ENCODE measurements at places on chromosomes 2 and 18.

GRCh38 chr2:134262684-134263083 lies 8.8 kb downstream of the MGAT5 start:
- no peak for DNase-seq

- no peak for DNase-seq
Measured at GRCh38 chr2:146634230-146635097, 1210.4 kb upstream of the ACVR2A start.

DNA sequence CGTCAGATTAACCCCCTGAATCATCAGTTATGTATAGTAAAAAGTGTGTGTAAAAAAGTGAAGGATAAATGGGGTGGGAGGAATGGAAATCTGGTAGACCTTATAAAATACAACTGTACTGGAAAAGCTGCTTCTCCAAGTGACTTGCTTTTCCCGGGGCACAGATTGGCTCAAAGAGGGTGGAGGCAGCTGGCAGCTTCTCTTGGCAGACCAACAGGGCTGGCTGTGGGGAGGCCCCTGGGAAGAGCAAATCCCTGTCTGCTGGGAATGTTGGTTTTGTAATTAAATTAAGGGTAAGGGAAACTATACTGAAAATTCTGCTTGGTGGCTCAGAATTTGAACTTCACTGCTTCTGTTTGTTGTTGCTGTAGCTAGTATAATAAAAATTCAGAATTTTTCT lies 154.2 kb upstream of the DLX2 start:
- DNase-seq: no peak

DNA sequence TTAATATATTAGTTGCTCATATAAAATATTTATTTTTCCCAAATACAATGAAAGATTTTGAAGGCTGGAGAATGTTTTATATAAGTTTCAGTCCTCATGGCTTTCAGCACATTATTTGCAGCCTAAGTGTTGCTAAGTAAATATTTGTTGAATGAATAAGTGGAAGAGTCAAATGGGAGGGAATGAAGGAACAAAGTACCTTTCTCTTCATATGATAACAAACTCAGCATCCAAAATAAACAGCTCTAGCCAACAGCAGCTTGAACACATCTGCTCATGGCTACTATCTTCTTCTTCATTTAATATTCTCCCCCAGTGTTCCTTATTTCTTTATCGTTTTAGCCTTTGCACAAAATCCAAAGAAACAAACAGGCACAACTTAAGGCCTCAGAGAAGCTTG lies 385.2 kb upstream of the PIK3C3 start:
- no peak for DNase-seq

DNA sequence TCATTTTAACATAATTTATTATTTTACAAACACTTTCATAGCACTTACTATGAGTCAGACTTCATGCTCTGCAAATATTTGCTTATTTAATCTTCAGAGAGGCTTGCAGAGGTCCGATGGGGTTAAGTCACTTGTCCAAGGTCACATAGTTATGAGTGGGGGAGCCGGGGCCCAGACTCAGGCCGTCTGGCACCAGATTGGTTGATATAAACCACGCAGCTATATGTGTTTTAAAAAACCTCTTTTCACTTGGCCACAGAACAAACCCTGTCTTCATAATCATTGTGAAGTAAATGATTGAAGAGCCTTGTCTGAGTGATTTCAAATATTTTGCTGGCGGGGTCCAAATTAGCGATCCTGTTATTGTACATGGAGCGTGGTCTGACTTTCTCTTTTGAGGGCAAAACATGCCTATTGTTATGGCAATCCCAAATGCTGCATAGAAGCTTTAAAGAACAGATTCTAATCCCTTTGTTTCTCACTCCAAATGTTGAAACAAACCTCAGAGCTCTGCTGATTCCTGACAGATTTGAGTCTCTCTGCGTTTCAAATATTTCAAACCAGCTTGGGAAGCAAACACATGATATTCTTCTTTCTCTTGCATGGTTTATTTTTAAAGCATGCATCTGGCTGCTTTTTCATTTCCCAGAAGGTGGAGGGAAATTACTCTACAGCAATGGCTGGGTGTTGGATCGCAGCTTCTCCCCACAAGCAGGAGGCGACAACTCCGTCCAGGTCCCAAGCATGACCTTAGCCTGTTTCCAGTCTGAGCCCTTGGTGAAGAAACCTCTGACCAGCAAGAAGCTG lies 142.4 kb downstream of the DDX1 start:
- no peak for DNase-seq

- DNase-seq: no peak
Measured at GRCh38 chr2:135785032-135785431, 43.4 kb downstream of the UBXN4 start.

- DNase-seq: no peak
Measured at GRCh38 chr2:25707927-25708590, 34.7 kb upstream of the DTNB start.

- DNase-seq: peak; percentile 4
Measured at GRCh38 chr2:186848873-186849578, at the start of gene ZSWIM2. Gene ZSWIM2 (minus strand): TSS chr2:186849170. CDS start chr2:186849130, 40 bp downstream.

- DNase-seq: no peak
Measured at GRCh38 chr2:19225931-19226330, 132.5 kb downstream of the OSR1 start.

- no peak for DNase-seq
Measured at GRCh38 chr2:241618296-241618805, 18.6 kb downstream of the THAP4 start.

- DNase-seq: no peak
Measured at GRCh38 chr2:48419884-48420511, 110.0 kb upstream of the STON1 start.

GRCh38 chr2:241530571-241530970 lies 22.2 kb upstream of the STK25 start:
- DNase-seq: no peak

DNA sequence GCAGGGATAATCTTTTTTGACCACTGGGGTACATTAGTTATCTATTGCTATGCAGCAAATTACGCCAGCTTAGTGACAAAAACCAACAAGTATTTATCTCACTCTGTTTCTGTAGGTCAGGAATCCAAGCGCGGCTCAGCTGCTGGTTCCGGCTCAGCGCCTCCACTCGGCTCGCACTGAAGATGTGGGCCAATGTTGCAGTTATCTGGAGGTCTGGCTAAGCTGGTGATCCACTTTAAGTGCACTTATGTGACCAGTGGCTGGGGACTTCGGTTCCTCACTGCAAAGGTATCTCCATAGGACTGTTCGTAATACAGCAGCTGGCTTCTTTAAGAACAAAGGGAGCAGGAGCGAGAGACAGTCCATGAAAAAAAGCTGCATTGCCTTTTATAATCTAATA lies 591.9 kb downstream of the TMEM182 start:
- no peak for DNase-seq

DNA sequence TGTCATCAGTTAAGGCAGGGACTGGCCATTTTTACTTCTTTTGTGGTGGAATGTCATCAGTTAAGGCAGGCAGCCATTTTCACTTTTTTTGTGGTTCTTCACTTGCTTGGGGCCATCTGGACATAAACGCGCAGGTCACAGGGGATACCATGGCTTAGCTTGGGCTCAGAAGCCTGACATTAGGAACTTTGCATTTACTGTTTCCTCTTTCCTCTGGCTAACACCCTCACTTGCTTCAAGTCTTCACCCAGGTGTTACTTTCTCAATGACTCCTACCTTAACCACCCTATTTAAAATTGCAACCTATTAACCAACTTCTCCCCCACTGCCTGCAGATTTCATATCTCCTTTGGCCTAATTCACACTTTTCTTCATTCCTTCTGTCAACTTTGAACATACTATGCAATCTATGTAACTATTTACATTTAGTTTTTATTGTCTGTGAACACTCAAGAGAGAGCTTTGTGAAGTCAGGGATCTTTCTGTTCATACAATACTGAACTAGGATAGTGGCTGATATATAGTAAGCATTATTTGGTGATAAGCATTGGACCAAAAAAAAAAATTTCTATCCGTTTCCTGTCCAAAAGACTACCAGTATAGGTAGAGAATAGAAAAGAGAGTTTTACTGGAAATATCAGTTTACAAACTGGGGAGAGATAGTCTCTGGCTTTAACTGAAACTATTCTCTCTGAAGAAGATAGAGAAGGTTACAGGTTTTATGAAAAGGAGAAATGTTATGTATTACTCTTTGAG lies 600.1 kb upstream of the ZNF804A start:
- DNase-seq: no peak

DNA sequence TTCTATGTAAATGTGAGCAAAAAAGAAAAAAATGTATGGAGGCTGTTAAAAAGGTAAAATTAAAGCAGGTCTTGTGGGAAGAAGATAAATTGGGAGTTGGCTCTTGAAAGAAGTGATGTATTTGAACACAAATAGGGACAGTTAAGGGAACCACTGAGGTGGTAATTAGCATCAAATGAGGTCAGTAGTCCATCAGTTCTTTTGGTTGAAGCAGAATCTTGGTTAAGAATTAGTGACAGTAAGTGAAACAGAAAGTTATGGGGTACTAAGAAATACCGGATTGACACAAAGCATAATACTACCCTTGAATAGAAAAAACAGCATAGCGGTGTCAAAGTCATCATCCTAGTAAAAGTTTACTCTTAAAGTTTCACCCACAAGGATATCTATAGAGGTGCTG lies 352.6 kb upstream of the VRK2 start:
- no peak for DNase-seq

DNA sequence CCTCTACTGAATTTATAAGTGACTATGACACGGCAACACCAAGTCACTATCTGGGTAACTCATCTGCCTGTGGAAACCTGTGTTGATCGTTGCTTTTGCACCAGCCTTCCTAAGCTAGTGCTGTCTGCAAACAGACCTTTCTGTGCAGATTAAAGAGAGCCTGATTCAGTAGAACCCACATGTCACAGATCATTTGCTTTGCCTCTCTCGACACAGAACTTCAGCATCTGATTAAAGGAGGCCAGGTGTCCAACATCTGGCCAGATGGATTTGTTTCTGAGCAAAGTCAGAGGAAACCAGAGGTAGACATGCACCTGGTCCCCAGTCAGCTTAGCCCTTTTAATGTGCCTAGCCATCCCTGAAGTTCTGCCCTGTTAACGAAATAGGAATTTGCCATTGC lies 15.0 kb upstream of the TTR start:
- DNase-seq: no peak

- DNase-seq: no peak
Measured at GRCh38 chr2:124257120-124257519, 232.0 kb downstream of the CNTNAP5 start.

- DNase-seq: no peak
Measured at GRCh38 chr2:78676921-78677696, 348.4 kb upstream of the REG3G start.
